ENCODE measurements at places on chromosomes 5 and 9. TPM values are rescaled to one million over a fixed set of nuclear protein-coding genes. Genes with fewer than 3 reads are reported as not detected.

Gene KIAA1958
- 15.3 TPM for total RNA-seq

Gene PHYHD1
- 59.0 TPM for total RNA-seq

DNA sequence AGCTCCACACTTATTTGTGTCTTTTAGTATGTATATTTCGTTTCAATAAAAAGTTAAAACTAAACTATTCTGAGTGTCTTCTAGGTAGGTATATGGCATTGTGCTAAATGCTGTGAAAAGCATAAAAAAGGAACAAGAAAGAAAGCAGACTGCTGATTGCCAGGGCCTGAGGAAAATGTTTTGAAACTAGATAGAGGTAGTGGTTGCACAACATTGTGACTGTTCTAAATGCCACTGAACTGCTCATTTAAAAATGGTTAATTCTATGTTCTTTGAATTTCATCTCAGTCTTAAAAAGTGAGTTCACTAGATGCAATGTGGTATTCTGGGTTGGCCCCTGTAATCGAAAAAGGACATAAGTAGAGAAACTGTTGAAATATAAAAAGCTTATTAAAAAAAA lies 2.6 kb upstream of the ALAD start:
- no peak for DNase-seq

DNA sequence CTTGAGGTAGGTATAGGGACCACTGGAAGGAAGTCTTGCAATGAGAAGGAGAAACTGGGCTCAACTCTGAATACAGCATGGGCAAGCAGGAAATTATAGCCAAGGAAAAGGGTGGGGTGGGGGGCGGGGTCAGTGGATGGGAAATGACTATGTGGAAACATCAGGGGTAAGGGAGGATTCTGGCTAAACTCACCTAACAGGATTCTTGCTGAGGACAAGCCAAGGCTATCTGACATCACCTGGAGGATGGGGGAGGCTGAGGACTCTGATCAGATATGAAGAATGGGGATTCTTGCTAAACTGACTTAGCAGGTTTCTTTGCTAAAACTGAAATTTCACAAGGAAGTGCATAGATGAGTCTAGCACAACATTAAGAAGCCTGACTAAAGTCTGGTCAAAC lies 40.8 kb downstream of the CTSL start:
- no peak for DNase-seq

Gene CANX
- 824 TPM for total RNA-seq

GRCh38 chr5:114430532-114430931 lies 68.7 kb downstream of the KCNN2 start:
- no peak for DNase-seq

DNA sequence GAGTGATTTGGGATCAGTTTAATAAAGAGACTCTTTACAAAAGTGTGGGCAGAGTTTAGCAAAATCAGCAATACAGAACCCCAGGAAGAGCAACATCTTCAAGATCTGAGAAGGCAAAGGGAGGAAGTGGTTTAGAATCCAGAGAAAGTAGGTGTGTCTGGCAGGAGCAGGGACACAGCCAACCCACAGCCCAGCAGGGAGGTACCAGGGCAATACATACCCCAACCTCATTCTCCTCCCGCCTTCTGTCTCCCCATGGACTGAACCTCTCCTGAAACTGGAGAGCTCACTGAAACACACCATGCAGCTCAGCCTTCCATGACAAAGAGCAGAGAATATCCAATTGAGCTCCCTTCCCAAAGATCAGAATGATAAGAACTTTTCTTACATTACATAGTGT lies 283.4 kb downstream of the PRELID2 start:
- DNase-seq, result no peak

Gene PTGDS
- total RNA-seq, result 236 TPM

Gene CCNB1
- 5.9 TPM for total RNA-seq

DNA sequence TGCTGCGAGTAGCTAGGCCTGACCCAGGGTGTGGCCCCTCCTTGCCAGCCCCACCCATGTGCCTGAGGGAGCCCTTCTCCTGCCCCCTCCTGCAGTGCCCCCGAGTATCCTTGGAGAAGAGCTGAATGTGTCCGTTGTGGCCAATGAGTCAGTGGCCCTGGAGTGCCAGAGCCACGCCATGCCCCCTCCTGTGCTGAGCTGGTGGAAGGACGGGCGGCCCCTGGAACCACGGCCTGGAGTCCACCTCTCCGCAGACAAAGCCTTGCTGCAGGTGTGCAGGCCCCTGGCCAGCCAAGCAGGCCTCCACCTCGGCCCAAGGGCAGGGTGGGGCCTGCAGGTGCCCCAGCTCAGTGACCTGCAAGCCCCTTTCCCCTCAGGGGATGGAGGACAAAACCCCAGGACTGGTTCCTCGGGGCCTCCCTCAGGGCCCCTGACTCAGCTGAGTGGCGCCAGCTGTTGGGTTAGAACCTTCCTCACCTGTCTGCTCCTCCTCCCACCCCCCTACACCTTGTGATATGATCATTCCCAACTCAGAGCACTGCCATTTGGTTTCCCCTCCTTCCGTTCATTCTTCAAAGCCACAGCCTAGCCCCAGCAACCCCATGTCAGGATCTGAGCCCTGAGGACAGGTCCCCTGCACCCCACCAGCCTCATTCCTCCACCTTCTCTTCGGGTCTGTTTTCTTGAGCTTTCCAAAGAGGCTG lies 80.0 kb upstream of the ASS1 start:
- DNase-seq, result no peak

DNA sequence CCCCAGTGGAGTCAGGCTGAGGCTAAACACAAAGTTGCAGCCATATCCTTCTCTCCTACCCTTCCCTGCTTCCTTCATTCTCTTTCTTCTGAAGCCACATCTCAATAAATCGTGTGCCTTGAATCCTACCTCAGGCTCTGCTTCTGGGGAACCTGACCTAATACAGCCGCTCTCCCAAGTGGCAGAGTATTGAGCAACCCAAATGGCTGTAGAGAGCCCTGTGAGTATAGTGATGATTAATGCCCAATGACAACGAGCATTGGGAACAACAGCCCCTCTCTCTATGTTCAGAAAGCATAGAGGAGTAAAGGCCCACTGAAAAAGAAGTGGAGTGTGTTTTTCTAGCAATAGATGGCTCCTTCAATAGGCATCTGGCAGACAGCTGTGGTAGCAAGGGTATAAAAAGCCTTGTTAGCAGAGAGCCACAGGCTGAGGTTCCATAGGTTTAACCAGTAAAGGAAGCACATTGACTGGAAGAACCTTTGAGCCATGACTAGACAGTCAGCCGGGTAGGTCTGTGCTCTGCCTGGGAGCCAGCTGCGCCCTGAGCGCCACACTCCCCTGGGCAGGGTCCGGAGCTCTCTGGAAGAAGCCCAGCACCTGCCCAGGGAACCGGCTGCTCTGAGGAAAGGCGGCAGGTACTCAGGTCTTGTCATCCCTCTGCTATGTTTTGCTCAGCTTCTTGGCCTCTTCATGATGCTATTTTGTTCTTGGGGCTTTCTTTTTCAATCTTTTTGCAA lies 22.6 kb upstream of the HSPA9 start:
- no peak for DNase-seq

- DNase-seq, result no peak
Measured at GRCh38 chr9:35910613-35911359, 1.5 kb downstream of the SPAAR start.

GRCh38 chr5:14193496-14193895 lies 50.4 kb downstream of the TRIO start:
- DNase-seq, result no peak
